ENCODE measurements at places on chromosomes 2 and 18. TPM values are rescaled to one million over a fixed set of nuclear protein-coding genes. Genes with fewer than 3 reads are reported as not detected.

DNA sequence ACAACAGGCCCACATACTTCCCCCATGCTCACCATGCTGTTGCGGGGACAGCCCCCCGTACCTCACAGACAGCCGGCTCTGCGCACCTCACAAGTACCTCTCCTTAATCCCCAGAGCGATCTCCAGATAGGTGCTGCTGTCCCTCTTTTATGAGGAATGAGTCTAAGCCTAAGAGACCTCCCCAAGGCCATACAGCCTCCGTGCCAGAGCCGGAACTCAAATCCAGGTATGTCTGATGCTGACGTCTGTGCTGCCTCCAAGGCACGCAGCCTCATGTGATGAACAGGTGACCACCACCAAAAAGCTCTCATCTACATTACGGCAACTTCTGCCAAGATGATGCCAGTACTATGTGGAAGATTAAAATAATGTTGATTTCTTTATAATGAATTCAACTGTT, 85.2 kb downstream of the EIPR1 start:
- DNase-seq = peak; percentile 3

IL1F10 gene
- total RNA-seq = not detected

GRCh38 chr2:182318466-182319220, 108.2 kb downstream of the PDE1A start:
- no peak for DNase-seq

DNA sequence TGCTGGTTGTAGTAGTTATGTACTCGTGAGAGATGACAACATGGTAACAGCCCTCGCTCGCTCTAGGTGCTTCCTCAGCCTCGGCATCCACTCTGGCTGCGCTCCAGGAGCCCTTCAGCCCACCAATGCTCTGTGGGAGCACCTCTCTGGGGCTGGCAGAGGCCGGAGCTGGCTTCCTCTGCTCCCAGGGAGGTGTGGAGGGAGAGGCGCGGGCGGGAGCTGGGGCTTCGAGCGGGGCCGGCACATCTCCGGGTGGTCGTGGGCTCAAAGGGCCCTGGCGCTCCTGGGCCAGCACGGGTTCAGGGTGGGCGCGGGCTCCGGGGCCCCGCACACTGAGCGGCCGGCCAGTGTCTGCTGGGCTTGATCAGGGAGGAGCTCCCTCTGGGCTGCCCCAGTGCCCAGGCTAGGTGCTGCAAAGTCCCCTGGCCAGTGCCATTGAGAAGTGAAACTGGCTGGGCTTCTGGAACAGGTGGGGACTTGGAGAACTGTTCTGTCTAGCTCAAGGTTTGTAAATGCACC, 1012.1 kb downstream of the CNTNAP5 start:
- no peak for DNase-seq

- DNase-seq = no peak
These were observed 994.1 kb upstream of the ACVR2A start for GRCh38 chr2:146850746-146851145.

HOXD12 gene
- total RNA-seq = not detected

RND3 gene
- total RNA-seq = 8.6 TPM

DNA sequence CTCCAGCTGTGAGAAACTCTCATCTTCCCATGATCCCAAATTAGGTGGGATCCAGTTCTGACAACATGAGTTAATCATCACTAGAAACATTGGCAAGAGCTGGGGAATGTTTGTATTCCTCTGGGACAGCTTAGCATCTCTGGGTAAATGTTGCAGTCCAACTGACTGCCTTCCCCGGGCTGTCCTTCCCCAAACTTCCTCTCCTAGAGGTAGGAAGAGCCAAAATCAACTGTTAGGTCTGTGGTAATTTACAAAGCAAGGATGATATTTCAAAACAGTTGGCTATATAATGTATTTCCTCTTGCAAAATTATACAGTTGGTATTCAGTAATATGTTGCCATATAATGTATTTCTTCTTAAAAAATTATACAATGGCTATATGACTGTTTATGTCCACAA, 148.5 kb downstream of the MGAT5 start:
- no peak for DNase-seq

GRCh38 chr2:108101481-108101880, 115.2 kb downstream of the SLC5A7 start:
- no peak for DNase-seq

GRCh38 chr2:197209742-197210408, 100.7 kb downstream of the ANKRD44 start:
- no peak for DNase-seq

- no peak for DNase-seq
These were observed 1058.5 kb downstream of the CBLN2 start for GRCh38 chr18:71485611-71486010.

- no peak for DNase-seq
These were observed 173.8 kb upstream of the TMEM200C start for GRCh38 chr18:6069103-6069502.

DNA sequence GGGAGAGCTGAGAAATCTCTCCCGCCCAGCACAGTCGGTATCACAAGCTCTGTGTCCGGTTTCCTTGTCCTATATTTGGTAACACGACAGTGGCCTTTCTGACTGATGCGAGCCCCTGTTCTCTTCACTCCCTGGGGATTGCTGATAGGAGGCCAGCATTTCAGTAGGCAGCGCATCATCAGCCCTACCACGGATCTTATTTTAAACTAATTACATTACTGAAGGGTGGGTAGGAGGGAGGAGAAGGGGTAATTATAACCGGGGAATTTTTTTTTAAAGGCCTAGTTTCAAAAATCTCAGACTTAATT, 125.6 kb upstream of the LGALSL start:
- DNase-seq = no peak

LCT gene
- not detected for total RNA-seq

AMER3 gene
- not detected for total RNA-seq

- DNase-seq = no peak
These were observed 689 bp downstream of the RPRD1A start for GRCh38 chr18:36066686-36067054.

DNA sequence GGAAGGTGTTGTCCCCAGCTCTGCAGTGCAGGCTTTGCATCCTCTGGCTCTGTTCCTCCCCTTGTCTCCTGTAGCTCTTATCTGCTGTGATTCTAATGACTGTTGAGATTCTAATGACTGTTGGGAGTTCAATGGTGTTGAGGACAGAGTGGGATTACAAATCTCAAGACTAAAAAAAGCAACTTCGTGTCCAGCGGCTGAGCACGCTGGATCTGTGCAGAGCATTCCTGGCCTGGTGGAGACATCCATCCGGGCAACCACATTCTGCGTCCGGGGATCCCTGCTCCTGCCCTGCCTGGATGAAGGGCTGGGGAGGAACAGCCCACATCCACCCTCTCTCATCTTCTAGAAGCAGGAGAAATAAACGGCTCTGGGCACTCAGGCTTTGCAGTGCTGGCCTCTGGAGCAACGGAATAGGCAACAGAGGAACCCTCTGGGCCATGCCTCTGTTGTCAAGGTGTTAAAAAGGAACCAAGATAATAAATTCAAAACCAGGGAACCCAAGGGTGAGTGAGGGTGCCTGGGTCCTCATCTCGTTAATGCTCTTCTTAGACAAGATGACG, 106.7 kb upstream of the ASB18 start:
- DNase-seq = no peak

GNAL gene
- total RNA-seq = 2.6 TPM

GRCh38 chr2:26769089-26769761, 5.1 kb downstream of the SLC35F6 start:
- peak; percentile 40 for DNase-seq

DNA sequence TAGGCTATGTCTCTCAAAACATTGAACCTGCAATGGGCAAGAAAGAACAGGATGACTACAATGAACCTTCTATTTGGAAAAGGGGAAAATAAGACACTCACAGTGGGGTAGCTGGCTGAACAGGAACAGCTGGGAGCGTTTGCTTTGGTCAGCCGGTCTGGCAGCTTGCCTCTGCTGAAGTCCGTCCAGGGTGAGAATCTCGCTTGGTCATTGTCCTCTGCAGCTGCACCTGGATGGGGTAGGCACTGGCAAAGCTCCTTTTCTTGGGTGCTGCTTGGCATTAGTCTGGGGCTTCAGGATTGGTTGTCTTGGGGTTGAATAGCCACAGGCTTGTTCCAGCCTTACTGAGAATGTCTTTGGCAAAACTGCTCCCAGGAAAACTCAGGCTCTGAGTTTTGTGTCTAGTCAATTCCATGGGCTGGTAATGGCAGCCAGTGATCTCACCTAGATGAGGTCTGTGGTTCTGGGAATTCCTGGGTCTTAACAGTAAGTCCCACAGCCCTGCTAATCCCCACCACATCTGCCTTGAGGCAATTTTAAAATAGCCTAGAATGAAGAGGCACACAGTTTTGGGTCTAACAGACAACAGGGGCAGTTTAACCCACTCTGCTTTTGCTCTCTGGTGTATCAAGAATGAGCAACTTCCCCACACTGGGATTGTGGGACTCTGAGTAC, 13.4 kb downstream of the NEDD4L start:
- no peak for DNase-seq

DNA sequence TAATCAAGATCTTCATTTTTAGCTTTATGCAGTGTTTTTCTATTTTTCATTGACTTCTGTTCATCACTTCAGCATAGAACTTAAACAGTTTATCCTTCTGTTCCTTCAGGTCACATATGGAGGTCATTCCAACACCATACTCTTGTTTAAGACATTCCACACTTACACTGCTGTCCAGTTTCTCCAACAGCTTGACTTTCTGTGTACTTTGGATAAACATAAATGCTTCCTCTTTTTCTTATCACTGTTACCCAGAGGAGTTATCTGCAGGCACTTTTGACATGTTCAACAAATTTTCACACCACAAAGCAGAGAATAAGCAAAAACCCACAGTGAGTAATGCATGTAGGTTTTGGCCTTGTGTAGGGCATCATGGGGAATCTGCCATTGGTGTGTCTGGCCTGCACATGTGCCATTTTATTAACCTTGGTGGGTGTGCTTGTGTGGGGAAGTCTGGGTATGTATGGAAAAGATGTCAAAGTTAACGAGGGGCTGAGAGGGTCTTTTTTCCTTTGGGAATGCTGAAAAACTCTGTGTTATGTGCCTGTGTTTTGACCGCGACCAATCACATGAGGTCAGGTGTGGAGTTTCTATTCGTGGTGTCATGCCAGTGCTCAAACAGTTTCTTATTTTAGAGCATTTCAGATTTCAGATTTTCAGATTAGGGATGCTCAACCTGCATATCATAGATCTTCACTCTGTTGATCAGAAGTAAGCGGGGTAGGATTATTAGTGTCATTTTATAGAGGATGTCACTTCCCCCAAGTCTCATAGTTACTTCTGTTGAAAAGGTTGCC, 53.9 kb upstream of the ACVR1 start:
- DNase-seq = no peak

TFCP2L1 gene
- total RNA-seq = 0.64 TPM

CCDC85A gene
- total RNA-seq = 0.18 TPM

GRCh38 chr2:159711562-159712142, 654 bp upstream of the MARCHF7 start:
- DNase-seq = no peak

- no peak for DNase-seq
These were observed 17.8 kb downstream of the EML6 start for GRCh38 chr2:54741250-54741649.

- no peak for DNase-seq
These were observed 194.8 kb downstream of the TFCP2L1 start for GRCh38 chr2:121090088-121090715.

NR4A2 gene
- 45.6 TPM for total RNA-seq

DNA sequence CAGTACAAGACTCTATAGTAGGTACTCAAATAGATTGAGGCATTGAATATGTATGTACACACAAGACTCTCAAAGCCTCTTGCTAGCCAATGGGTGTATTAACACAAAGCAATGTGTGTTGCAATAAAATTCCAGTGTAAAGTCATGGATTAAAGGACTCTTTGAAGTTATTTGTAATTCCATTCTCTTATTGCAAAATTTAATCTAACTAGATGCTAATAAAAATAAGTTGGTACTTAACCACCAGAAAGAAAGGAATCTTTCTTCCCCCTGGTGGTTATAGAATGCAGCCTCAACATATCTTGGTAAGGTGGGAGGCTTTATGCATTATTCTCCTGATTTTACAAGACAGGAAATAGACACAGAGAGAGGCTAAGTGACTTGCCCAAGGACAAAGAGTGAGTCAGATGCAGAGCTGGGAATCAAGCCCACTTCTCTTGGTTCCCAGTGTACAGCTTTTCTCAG, 18.0 kb downstream of the LRP1B start:
- DNase-seq = no peak

- DNase-seq = no peak
These were observed 86.9 kb downstream of the ACVR1 start for GRCh38 chr2:157789256-157789655.

- no peak for DNase-seq
These were observed 102.0 kb downstream of the DCDC2C start for GRCh38 chr2:3805201-3805939.

GRCh38 chr18:62919109-62919838, 203.9 kb downstream of the PHLPP1 start:
- no peak for DNase-seq

SCYGR8 gene
- total RNA-seq = not detected

- DNase-seq = no peak
These were observed 120.0 kb downstream of the SNTG2 start for GRCh38 chr2:1070601-1071000.

DNA sequence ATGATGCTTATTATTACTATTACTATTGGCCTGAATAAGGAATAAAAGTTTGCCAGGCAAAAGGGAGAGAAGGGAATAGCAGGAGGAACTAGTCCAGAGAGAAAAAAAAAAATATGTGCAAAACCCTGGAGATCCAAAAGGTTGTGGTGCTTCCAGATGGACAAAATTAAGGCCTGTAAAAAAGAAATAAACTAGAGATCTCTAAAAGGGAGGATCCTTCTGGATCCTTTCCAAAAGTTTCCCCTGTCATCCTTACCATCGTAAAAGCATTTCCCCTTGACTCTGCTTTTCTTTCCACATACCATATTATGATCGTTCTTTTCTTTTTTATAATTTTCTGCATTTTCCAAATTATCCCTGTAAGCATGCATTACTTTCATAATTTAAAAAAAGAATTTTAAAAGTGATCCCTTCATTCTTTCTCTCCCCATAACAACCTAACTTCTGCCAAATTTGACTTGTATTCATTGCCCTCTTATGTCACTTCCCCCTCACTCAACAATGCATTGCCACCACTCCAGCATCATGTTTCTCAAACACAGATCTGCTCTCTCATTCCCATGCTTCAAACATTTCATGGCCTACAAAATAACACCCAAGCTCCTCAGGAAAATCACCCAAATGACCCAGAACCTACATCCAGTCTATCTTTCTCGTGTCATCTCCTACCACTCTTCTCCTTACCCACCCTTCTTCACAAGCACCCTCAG, 40.3 kb downstream of the RBMS1 start:
- no peak for DNase-seq

GRCh38 chr2:108629417-108629816, 89.9 kb upstream of the RANBP2 start:
- DNase-seq = no peak
